ENCODE measurements at places on chromosomes 12 and 14.

DNA sequence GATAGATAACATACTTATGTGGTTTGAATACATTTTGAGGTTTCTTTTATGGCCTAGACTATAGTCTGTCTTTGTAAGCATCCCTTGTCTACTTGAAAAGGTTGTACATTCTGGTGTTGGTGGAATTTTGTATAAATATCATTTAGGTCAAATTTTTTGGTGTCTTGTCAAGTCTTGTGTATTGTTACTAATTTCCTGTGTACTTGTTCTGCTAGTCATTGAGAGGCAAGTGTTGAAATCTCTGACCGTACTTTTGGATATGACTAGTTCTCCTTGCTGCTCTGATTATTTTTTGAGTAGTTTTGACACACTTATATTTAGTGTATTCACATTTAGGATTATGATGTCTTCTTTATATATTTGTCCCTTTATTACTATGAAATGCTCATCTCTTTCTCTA, 219.6 kb downstream of the CCDC91 start:
- DNase-seq, result no peak

- DNase-seq, result no peak
These were observed 79.5 kb downstream of the SLC25A47 start for GRCh38 chr14:100402631-100403030.

DNA sequence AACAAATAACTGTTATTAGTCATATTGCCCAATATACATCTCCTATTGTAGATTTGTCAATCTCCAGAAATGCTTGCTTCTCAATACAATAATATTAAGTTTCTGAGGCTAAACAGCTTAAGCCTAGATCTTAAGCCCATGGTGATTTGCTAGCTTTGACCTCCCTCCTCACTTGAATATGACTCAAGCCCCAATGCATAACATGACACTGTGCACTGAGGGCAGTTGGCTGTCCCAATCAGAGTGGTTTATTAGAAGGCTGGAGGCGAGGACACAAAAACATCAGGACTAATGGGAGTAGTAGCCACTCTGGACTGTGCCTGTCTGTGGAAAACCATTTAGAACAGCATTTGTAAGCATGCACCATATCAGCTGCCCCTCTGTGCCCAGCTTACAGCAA, 81.1 kb upstream of the GTF2A1 start:
- DNase-seq, result no peak

DNA sequence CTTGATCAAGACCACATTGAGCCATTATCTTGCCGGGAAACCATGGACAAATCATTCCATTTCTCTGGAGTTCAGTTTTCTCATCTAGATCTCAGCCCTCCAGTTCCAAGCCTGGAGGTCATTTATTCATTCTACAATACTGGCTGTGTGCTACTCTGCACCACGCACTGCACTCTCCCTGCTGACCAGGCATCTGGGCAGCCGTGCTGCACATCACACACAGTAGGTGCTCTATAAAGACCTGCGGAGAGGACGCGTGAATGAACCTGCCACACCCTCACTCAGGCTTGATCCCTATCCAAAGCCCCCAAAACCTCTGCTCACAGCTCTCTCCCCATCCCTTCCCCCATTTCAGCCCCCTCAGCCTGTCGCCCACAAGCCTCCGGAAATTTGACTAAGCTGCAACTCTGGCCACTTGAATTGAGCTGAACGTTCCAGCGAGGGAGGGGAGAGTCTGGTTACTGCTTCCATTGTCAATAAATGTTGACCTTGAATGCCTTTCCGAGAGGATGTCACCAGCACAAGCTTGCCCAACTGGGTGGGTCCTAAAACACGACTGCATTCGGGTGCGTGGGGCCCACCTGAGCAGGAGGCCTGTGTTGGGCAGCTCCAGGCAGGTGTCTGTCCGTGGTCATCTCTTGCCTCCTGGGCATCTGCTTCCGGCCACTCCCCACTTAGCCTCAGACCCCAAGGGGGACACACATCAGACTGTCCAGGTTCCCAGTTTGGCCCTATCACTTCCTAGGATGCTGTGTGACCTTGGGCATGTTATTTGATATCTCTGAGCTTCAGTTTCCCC, 17.8 kb downstream of the FAIM2 start:
- DNase-seq, result no peak

DNA sequence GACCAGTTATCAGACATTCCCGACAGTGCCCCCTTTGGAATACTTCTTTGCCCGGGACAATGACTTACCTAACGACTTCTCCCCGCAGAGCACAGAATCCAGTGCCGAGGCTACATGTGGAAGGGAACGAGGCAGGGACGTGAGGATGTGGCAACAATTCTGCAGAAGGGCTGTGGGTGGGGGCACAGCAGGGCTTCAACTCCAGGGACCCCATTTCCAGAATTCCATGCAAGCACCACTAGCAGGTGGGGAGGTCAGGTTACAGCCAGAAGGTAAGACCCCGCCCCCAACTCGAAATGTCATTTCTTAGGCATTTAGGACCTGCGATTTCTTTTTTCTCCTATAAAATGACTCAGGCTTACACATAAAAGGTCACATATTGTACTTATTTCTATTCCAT, 207.9 kb downstream of the TMEM132C start:
- DNase-seq, result no peak

DNA sequence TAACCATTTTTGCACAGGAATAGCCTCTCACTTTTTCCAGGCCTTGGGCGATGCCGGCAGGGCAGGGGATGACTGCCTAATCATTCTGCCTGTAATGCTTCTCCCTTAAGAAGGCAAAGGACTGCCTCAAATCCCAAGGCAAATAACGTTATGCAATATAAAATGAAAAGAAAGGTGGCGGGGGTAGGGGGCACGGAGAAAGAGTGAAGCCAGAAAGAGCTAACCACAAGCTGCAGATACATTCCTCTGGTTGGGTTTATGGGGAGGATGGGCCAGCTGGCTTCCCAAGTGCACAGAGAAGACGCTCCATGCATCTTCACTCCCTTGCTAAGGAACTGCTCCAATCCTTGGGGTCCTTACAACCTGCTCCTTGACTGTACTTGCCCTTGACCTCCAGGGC, 229.5 kb downstream of the FOXN3 start:
- DNase-seq, result no peak

- no peak for DNase-seq
These were observed 86.6 kb upstream of the DYNC1H1 start for GRCh38 chr14:101877766-101878165.

- no peak for DNase-seq
These were observed 69.0 kb upstream of the CLMN start for GRCh38 chr14:95388699-95389098.

Data from cortex of kidney (tissue), 1 donor.